ENCODE measurements at places on chromosomes 11 and 22. TPM values are rescaled to one million over a fixed set of nuclear protein-coding genes. Genes with fewer than 3 reads are reported as not detected.

The MS4A3 gene
- total RNA-seq: not detected

- H3K36me3 ChIP-seq: no peaks in the 10 kb centered on the region
- no peak for DNase-seq
- H3K4me1 ChIP-seq: no peaks in the 10 kb centered on the region
- H3K4me3 ChIP-seq: no peak overlapping the region
- H3K27me3 ChIP-seq: peaks cover 3% of the 10 kb centered on the region
- no peak overlapping the region for H3K27ac ChIP-seq
These were observed 437.0 kb downstream of the DYNC2H1 start for GRCh38 chr11:103546236-103546635.

DNA sequence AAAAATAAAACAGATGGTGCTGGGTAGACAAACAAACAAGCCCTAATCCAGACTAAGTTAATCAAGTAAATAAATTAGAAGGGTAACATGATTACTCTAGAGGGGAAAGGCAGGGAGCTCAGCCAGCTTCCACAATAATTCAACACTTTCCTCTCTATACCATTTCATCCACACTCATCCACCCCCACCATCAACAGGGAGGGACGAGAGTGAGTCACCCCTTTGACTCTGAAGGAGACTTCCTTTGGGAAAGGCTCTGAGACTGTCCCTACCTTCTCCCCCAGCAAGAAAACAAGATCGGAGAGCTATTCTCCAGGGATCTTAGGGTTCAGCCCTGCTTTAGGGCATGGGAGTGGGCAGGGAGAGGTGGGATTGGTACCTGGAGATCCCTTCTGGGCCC is 33.1 kb downstream of the TRIM66 start:
- DNase-seq: no peak
- peaks cover 18% of the 10 kb centered on the region for H3K4me1 ChIP-seq
- H3K27me3 ChIP-seq: no peaks in the 10 kb centered on the region
- H3K27ac ChIP-seq: no peak overlapping the region
- H3K4me3 ChIP-seq: no peak overlapping the region

GRCh38 chr11:62461740-62462507 is 43.1 kb downstream of the SCGB1A1 start:
- H3K36me3 ChIP-seq: no peaks in the 10 kb centered on the region
- H3K4me3 ChIP-seq: peak overlapping the region; percentile 24
- peaks cover 23% of the 10 kb centered on the region for H3K4me1 ChIP-seq
- peak; percentile 17 for DNase-seq
- H3K27me3 ChIP-seq: peaks cover 3% of the 10 kb centered on the region

DNA sequence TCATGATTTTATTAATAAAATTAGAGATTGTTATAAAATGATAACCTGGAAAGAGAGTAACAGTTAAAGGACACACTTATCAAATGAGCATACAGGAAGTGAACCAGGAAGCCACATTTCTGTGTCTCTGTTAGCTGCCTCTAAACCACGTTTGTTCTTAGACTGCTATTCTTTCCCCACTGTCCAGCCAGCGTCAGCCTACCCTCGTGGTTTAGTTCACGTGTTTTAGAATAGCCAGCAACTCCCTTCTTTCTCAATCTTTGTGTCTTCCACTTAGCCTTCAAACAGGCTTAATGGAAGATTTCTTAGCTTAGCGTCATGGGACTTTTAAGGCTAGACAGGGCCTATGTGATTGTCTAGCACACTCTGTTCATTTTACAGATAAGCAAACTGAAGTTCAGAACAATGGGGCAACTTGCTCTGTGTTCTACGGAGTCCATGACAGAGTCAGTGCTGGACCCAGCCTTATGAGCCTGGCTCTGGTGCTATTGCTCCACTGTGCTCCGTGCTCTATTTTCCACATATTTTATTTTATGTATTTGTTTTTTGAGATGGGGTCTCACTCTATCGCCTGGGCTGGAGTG is 27.2 kb downstream of the GRAMD1B start:
- H3K4me1 ChIP-seq: peaks cover 74% of the 10 kb centered on the region
- H3K36me3 ChIP-seq: peaks cover 58% of the 10 kb centered on the region
- no peaks in the 10 kb centered on the region for H3K27me3 ChIP-seq
- peak overlapping the region; percentile 47 for H3K4me3 ChIP-seq
- H3K27ac ChIP-seq: peak overlapping the region; percentile 94

- H3K27me3 ChIP-seq: no peaks in the 10 kb centered on the region
- no peaks in the 10 kb centered on the region for H3K36me3 ChIP-seq
- H3K4me3 ChIP-seq: no peak overlapping the region
- H3K4me1 ChIP-seq: no peaks in the 10 kb centered on the region
- no peak overlapping the region for H3K27ac ChIP-seq
These were observed 230.5 kb downstream of the MIAT start for GRCh38 chr22:26887916-26888315.

DNA sequence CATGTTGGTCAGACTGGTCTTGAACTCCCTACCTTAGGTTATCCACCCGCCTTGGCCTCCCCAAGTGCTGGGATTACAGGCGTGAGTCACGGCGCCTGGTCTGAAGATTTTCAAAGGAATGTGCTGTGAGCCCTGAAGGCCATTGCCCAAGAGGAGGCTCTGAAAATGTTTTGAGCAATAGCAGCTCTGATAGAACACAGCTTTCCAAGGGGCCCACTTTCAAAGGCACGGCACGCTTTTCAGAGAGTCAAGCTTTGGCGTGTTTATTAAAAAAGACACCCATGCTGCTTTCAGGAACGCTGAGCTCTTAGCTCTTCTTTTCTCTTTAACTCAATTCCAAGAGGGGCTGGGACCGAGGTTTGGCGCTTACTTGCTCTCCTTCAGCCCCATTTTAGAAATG is 73.8 kb upstream of the CDON start:
- no peaks in the 10 kb centered on the region for H3K4me1 ChIP-seq
- no peak overlapping the region for H3K27ac ChIP-seq
- no peaks in the 10 kb centered on the region for H3K36me3 ChIP-seq
- no peak overlapping the region for H3K4me3 ChIP-seq
- DNase-seq: no peak

The LMO2 gene
- total RNA-seq: not detected

GRCh38 chr11:122248131-122248530 is 132.1 kb upstream of the BLID start:
- H3K4me3 ChIP-seq: no peak overlapping the region
- DNase-seq: no peak

GRCh38 chr11:66904561-66904960 is 47.7 kb downstream of the LRFN4 start:
- no peaks in the 10 kb centered on the region for H3K4me1 ChIP-seq
- H3K27me3 ChIP-seq: no peaks in the 10 kb centered on the region
- no peak overlapping the region for H3K4me3 ChIP-seq
- H3K36me3 ChIP-seq: no peaks in the 10 kb centered on the region
- no peak overlapping the region for H3K27ac ChIP-seq
- DNase-seq: no peak

The UPB1 gene
- total RNA-seq: 0.33 TPM

- no peak for DNase-seq
- peaks cover 6% of the 10 kb centered on the region for H3K36me3 ChIP-seq
- peaks cover 65% of the 10 kb centered on the region for H3K27me3 ChIP-seq
- no peak overlapping the region for H3K4me3 ChIP-seq
- no peak overlapping the region for H3K27ac ChIP-seq
These were observed 2.2 kb downstream of the NCAM1 start for GRCh38 chr11:112963368-112963955.

The RASD2 gene
- total RNA-seq: not detected

The ALDH3B1 gene
- total RNA-seq: not detected

GRCh38 chr11:18618342-18619025 is 15.7 kb downstream of the SPTY2D1 start:
- H3K4me1 ChIP-seq: peaks cover 70% of the 10 kb centered on the region
- DNase-seq: no peak
- H3K27me3 ChIP-seq: no peaks in the 10 kb centered on the region
- H3K27ac ChIP-seq: peak overlapping the region; percentile 81

DNA sequence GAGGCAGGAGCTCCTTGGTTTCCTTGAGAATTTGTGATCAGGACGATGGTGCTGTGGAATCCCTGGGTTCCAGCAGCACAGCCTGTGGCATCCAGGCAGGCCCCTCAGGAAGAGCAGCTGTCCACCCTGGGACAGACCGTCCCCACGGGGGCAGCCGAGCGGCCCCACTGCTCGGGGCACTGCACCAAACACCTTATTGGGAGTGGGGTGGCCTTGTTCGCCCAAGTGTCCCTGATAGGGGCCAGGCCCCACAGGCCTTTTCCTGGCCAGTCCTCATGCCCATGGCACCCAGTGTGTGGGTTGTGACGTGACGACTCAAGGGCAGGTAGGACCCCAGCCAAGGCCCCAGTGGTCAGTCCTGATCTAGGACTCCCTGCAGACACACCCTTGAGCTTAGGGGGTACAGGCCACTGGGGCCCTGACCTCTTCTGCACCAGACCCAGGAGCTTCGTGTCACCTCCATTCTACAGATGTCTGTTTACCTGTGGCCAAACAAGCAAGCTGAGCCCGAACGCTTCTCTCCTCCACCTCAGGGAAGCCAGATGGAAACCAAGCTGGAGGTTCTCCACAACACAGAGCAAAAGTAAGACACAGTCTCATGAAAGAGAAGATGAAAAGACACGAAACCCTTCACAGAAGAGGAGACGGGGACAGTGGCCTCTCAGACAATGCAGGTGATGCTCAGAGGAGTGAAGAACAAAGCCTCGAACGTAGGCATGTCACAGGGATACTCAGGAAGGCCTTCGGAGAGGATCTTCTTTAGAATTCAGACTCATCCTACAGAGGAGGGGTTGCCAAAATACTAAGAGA is 1.6 kb upstream of the BRD1 start:
- peak overlapping the region; percentile 71 for H3K4me3 ChIP-seq
- peaks cover 27% of the 10 kb centered on the region for H3K36me3 ChIP-seq
- no peaks in the 10 kb centered on the region for H3K27me3 ChIP-seq
- peak overlapping the region; percentile 99 for H3K27ac ChIP-seq
- DNase-seq: no peak

GRCh38 chr11:43774786-43775185 is 94.2 kb downstream of the HSD17B12 start:
- no peak for DNase-seq
- no peak overlapping the region for H3K4me3 ChIP-seq
- peaks cover 13% of the 10 kb centered on the region for H3K36me3 ChIP-seq
- no peak overlapping the region for H3K27ac ChIP-seq
- H3K4me1 ChIP-seq: no peaks in the 10 kb centered on the region

GRCh38 chr22:37100589-37101127 is 8.9 kb downstream of the TMPRSS6 start:
- H3K27me3 ChIP-seq: no peaks in the 10 kb centered on the region
- H3K4me3 ChIP-seq: no peak overlapping the region
- DNase-seq: peak; percentile 27
- H3K4me1 ChIP-seq: peaks cover 35% of the 10 kb centered on the region

DNA sequence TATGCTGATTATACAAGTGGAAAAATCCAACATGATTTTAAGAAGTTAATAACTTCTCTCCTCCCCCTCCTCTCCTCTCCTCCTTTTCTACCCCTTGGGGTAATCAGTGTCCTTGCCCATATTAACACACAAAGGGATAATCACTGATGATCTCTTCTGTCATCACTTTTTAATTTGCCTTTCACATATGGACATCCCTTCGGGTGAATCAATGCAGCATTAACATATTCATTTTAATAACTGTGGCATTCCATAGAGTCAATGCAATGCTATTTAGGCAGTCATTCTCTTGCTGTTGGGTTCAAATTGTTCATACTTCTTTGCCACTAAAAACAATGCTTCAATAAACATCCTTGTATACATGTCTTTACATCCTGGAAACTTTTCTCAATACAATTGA is 42.9 kb upstream of the GLYATL2 start:
- H3K27ac ChIP-seq: no peak overlapping the region
- no peak overlapping the region for H3K4me3 ChIP-seq
- peaks cover 5% of the 10 kb centered on the region for H3K27me3 ChIP-seq
- no peaks in the 10 kb centered on the region for H3K4me1 ChIP-seq
- H3K36me3 ChIP-seq: no peaks in the 10 kb centered on the region

DNA sequence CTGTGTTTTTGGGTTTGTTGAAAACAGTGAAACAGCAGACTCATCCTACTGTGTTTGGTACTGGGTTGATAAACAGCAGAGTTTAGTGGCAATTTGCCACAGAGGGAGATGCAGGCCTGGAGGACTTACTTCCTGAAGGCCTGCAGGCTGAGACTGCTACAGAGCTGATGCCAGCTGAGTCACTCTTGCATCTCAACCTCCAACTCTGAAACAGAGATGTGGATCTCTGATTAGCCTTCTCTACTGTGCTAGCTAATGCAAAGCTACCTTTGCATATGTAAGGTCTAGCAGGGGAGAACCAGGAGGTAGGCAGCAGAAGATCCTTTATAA is 14.3 kb downstream of the ATP5MG start:
- no peak overlapping the region for H3K27ac ChIP-seq
- H3K4me3 ChIP-seq: no peak overlapping the region
- peak; percentile 59 for DNase-seq
- H3K4me1 ChIP-seq: peaks cover under 1% of the 10 kb centered on the region
- H3K27me3 ChIP-seq: no peaks in the 10 kb centered on the region

GRCh38 chr22:20015187-20015625 is 1.4 kb downstream of the ARVCF start:
- peaks cover 14% of the 10 kb centered on the region for H3K4me1 ChIP-seq
- no peaks in the 10 kb centered on the region for H3K36me3 ChIP-seq
- no peak for DNase-seq

GRCh38 chr22:19723983-19724827 is 866 bp downstream of the GP1BB start:
- H3K36me3 ChIP-seq: no peaks in the 10 kb centered on the region
- DNase-seq: peak; percentile 32
- peaks cover 48% of the 10 kb centered on the region for H3K27me3 ChIP-seq
- H3K4me3 ChIP-seq: no peak overlapping the region

The APIP gene
- total RNA-seq: 25.5 TPM

DNA sequence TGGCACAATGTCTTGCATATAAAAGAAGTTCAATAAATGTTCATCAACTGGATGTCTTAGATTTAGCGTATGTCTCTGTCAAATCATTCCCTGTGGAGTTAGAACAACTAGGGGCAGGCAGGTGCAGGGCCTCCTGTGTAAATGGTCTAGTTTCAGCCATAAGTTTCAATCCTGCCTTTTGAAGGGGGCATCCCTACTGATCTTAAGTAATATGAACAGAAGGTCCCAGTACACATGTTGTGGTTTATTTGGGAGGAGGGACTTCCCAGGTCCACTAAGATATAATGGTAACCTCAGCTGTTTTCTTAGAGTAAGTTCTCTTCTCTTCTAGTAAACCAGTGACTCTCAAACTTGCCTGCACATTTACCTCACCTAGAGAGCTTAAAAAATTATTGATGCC is 19.8 kb downstream of the TTC12 start:
- DNase-seq: no peak
- no peaks in the 10 kb centered on the region for H3K27me3 ChIP-seq
- no peak overlapping the region for H3K4me3 ChIP-seq
- no peaks in the 10 kb centered on the region for H3K4me1 ChIP-seq
- H3K36me3 ChIP-seq: no peaks in the 10 kb centered on the region
